ENCODE measurements at places on chromosomes 3 and 15.

GRCh38 chr3:117144853-117145252, 435.3 kb downstream of the TUSC7 start:
- DNase-seq: no peak

- DNase-seq: no peak
Observed at GRCh38 chr3:83434880-83435587, 1523.8 kb upstream of the CADM2 start.

GRCh38 chr15:33190539-33190938, 4.0 kb downstream of the FMN1 start:
- DNase-seq: no peak

GRCh38 chr3:31250116-31250777, 282.5 kb upstream of the STT3B start:
- no peak for DNase-seq

DNA sequence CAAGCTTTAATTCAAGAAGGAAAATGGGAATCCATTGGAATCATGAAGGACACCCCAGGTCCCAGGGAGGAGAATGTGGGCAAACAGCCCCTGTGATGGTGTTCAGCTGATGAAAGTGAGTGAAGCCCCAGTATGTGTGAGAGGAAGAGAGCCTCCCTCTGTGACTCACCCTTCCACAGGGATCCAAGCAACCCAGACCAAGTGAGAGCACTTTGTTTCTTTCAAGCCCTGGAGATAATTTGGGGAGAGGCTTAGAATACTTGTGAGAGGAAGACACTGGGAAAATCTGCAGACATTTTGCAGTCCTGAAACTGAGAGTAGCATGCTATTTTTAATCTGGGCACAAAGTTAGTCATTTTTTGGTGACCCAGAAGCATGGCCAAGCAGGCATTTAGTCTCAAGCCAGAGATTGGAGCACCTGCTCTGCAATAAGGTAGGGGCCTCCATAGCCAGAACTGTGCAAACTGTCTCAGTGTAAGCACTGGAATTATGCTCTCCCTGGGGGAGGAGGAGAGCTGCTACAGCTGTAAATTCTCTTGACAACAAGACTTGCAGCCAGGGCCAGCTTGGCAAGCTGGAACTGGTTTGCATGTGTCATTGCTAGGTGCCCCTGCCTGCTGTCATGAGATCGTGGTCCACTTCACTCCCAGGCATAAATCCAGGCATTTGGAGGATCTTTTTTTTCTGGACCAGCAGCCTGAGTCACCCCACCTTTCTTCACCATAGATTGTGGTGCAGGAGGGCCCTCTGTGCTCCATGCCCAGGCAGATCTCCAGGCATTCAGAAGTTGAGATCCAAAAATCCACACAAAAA, 537.8 kb upstream of the DPPA4 start:
- no peak for DNase-seq

DNA sequence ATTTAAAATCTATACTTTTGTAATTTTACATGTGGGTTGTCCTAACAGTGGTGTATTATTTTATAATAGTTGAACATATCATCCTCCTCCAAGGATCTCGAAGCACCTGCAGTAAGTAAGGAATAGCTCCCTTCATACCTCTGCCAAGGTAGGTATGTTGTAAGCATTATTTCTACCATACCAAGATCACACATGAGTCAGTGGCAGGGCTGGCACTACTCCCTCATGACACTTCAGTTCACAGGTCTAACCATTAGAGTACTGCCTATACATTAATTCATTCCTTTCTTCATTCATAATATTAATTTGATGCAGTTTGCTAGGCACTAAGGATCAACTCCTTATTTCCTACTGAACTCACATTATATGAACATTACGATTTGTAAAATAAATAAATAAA, 11.9 kb upstream of the LEKR1 start:
- DNase-seq: no peak

DNA sequence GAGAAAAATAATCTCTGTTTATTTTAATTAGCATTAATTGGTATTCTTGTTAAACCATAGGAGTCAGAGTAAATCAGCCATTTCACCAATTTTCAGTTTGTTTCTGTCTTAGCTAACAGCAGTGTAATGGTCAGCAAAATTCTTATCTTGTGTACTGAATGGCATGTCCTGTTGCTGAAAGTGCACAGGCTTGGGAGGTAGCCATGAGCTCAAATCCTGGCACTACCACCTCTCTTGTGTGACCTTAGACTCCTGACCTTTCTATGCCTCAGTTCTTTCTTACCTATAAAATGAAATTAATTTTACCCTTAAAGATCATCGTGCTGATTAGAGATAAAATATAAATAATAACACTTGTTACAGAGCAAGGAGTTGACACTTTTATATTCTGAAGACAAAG, 35.8 kb downstream of the MLH1 start:
- no peak for DNase-seq

GRCh38 chr3:147653367-147653923, 244.3 kb downstream of the ZIC1 start:
- DNase-seq: no peak
